ENCODE measurements at places on chromosomes 4 and X. TPM values are rescaled to one million over a fixed set of nuclear protein-coding genes. Genes with fewer than 3 reads are reported as not detected.

Gene TNIP3
- total RNA-seq: not detected

Gene PALLD
- total RNA-seq: 37.5 TPM

Gene EXOC1L
- total RNA-seq: 0.83 TPM

DNA sequence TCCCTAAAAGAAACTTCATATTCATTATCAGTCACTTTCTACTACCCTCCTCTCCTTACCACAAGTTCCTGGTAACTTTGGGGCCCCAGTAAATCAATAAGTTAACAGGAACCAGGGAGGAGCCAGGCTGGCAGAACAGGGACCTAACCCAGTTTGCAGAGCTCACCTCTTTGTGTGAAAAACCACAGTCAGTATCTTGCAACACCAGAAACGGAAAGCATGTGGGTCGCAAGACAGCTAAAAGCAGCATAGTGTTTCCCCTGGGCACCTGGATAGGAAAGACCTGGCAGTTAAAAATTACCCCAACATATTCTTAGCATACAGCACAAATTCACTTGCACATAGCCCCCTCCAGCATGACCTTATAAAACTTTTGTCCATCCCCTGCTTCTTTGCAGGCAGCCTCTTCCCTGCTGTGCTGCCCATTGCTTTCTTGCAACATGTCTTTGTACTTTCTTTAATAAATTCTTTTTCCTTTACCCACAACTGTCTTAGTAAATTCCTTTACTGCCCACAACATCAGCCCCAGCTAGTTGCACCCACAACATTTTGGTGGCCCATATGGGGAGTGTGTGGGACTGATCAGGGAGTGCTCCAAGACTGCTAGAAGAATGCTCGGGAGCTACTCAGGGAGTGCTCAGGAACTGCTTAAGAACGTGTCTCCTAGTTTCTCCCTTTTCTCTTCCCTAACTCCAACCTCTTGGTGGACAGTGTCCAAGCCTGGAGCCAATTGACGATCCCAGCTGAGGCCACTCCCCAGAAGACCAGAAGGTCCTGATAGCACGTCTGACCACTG is 83.4 kb downstream of the MSN start:
- no peaks in the 10 kb centered on the region for H3K27me3 ChIP-seq
- no peak overlapping the region for H3K27ac ChIP-seq
- no peaks in the 10 kb centered on the region for H3K4me1 ChIP-seq
- no peak for DNase-seq

DNA sequence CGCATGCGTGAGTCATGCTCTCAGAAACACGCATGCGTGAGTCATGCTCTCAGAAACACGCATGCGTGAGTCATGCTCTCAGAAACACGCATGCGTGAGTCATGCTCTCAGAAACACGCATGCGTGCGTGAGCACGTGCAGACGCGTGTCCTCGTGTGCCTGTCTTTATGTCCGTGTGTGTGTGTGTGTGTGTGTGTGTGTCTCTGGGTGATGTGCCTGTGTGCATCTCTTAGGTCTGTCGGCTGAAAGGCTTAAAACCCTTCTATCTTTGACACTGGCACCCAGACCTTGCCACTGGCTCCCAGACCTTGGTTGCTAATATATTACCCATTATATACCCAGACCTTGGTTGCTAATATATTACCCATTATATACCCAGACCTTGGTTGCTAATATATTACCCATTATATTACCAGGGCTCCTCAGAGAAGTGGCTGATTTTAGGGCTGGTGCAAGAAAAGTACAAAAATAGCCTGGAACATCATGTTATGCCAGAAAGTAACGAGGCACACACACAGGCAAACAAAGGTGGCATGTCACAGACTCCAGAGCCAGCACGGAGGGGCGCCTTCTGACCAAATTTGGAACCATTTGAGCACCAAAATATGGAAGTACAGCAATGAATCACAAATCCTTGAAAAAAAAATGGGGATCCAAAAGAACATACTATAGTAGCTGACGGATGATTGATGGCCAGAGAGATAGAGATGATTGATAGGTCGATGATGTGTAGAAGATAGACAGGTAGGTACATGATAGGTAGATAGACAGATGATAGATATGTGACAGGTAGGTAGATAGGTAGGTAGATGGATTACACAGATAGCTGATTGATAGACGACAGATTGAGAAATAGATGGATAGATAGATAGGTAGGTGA is 19.2 kb upstream of the ADRA2C start:
- H3K27me3 ChIP-seq: peaks cover 16% of the 10 kb centered on the region
- no peak overlapping the region for H3K27ac ChIP-seq
- peaks cover 3% of the 10 kb centered on the region for H3K36me3 ChIP-seq
- peaks cover 16% of the 10 kb centered on the region for H3K4me1 ChIP-seq
- DNase-seq: no peak

GRCh38 chr4:150600812-150601445 is 19.0 kb downstream of the MAB21L2 start:
- no peak for DNase-seq
- no peak overlapping the region for H3K27ac ChIP-seq
- H3K27me3 ChIP-seq: no peaks in the 10 kb centered on the region
- H3K4me1 ChIP-seq: peaks cover 7% of the 10 kb centered on the region
- no peaks in the 10 kb centered on the region for H3K36me3 ChIP-seq

DNA sequence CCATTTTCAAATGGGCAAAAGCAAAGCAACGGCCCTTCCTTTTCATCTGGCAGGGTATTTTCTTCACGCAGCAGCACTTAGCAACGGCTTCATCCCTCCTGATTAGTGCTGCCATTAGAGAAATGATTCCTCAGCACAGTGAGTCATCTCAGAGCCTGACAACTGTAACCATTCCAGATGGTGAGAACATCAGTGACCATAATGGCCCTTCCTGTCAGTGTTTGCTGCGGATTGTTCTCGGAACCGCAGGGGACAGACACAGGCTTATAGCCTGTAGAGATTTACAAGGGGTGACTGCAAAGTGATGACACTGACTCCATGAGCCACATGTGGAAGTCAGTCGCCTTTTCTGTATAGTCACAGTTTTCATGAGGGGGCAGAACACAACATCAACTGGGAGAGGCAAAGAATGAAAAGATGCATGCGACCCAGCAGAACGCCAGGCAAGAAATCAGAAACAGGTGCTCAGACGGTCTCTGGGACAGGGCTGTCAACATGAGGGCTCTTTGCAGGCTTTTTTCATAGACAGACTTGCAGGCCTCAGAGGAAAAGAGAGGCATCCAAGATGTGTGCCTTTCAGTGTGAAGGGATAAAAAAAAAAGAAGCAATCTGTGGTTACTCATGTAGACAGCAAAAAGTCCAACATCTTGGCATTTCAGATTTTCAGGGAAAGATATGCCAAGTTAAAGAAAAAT is 69.9 kb upstream of the FBXW7 start:
- H3K4me3 ChIP-seq: peak overlapping the region; percentile 31
- H3K27ac ChIP-seq: peak overlapping the region; percentile 94
- no peaks in the 10 kb centered on the region for H3K36me3 ChIP-seq
- DNase-seq: peak; percentile 28
- peaks cover 25% of the 10 kb centered on the region for H3K4me1 ChIP-seq

GRCh38 chr4:76744241-76744921 is 153.6 kb downstream of the SOWAHB start:
- no peak for DNase-seq
- H3K4me3 ChIP-seq: no peak overlapping the region
- peaks cover 4% of the 10 kb centered on the region for H3K36me3 ChIP-seq
- H3K27me3 ChIP-seq: no peaks in the 10 kb centered on the region
- H3K27ac ChIP-seq: no peak overlapping the region

- peaks cover 4% of the 10 kb centered on the region for H3K4me1 ChIP-seq
- no peaks in the 10 kb centered on the region for H3K36me3 ChIP-seq
- H3K27me3 ChIP-seq: no peaks in the 10 kb centered on the region
Observed at GRCh38 chr4:127179256-127180087, 453.3 kb upstream of the INTU start.

DNA sequence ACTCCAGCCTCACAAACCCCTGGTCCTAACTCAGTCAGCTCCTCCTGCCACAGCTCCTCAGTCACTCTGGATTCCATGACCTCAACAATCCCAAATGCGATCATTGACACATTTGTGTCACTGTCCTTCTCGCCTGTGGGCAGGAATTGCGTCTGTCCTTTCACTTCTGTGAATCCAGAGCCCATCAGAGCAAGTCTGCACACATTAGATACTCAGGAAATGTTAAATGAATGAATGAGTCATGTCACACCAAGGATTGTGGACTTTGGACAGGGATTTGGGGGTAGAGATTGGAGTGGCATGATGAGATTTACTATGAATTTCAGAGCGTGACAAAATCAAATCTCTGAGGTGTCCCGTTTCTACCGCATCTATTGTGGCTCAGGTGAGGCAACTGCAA is 11.8 kb upstream of the CLDN24 start:
- H3K4me1 ChIP-seq: no peaks in the 10 kb centered on the region
- DNase-seq: no peak
- no peak overlapping the region for H3K27ac ChIP-seq
- H3K4me3 ChIP-seq: no peak overlapping the region

GRCh38 chr4:156659570-156659969 is 312.0 kb downstream of the PDGFC start:
- no peaks in the 10 kb centered on the region for H3K4me1 ChIP-seq
- no peak for DNase-seq
- H3K36me3 ChIP-seq: no peaks in the 10 kb centered on the region
- H3K27me3 ChIP-seq: no peaks in the 10 kb centered on the region
- no peak overlapping the region for H3K27ac ChIP-seq

DNA sequence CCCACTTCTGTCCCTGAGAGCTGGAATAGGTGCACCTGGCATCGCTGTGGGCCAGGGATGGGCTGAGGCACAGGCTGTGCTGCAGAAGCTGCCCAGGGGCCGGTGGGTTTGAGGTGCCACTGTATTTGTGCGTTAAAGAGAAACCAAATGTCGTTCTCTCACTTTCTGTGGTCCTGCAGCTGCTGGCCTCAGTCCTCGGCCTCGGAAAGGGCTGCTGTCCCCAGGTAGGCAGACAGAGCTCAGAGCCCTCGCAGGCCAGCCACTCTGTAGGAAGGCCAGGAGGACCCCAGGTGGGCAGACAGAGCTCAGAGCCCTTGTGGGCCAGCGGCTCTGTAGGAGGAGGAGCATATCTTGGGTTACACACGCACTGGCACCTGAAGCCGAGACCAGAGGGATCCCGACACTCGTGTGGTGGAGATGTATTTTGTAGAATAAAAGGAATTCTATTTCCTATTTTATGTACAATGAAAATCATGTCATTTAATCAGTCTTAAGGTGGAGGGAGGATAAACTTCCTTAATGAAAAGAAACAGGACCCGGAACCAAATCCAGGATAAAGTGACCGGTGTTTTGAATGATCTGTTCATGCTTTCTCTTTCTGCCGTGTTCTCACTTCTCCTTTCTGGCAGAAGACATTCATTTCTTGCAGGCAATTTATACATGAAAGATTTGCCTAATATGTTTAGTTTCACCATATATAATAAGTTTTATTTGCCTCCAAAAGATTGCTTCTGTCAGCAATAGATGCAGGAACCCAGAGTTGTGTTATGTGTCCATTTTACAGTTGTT is 54.4 kb upstream of the HGFAC start:
- H3K27me3 ChIP-seq: peaks cover 8% of the 10 kb centered on the region
- no peak overlapping the region for H3K27ac ChIP-seq
- H3K36me3 ChIP-seq: no peaks in the 10 kb centered on the region
- H3K4me3 ChIP-seq: no peak overlapping the region
- DNase-seq: no peak
- H3K4me1 ChIP-seq: peaks cover 42% of the 10 kb centered on the region

- peaks cover 5% of the 10 kb centered on the region for H3K4me1 ChIP-seq
- H3K36me3 ChIP-seq: no peaks in the 10 kb centered on the region
- no peak overlapping the region for H3K27ac ChIP-seq
Observed at GRCh38 chr4:182278729-182279128, 35.5 kb downstream of the TENM3 start.
